ENCODE measurements at places on chromosomes 7 and 10.

DNA sequence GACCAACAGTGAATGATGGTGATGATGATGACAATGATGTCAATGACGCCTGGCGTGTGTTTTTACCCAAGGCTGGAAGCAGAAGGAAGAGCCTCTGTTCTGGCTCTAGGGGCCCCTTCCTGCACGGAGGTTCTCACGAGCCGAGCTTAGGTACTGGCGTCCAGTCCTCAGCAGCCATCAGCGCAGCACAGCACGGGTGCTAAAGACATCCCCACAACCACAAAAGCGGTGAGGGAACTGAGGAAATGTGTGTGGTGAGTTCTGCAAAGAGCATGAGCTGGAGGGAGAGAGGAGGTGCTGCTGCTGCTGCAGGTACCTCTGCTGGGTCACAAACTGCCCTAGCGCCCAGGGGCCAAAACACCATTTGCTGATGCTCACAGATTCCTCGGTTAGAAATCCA is 81.6 kb downstream of the SFMBT2 start:
- no peak for DNase-seq

DNA sequence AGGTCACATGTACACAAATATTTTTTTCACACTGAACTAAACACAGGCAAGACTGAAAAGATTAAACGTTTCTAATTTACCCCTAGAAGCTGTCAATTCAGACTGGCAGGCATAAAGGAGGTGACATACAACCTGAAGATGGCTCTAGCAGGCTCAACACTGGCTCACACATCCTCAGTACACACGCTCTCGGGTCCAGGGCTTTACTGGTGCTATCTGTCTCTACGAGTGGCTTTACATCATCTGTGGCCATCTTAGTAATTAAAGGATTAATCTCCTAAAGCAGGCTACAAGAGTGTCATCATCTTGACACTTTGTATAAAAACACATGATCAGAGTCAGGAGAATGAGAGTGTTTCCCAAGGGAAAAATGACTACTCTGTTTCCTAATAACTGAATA is 57.3 kb downstream of the COPG2 start:
- DNase-seq = no peak

DNA sequence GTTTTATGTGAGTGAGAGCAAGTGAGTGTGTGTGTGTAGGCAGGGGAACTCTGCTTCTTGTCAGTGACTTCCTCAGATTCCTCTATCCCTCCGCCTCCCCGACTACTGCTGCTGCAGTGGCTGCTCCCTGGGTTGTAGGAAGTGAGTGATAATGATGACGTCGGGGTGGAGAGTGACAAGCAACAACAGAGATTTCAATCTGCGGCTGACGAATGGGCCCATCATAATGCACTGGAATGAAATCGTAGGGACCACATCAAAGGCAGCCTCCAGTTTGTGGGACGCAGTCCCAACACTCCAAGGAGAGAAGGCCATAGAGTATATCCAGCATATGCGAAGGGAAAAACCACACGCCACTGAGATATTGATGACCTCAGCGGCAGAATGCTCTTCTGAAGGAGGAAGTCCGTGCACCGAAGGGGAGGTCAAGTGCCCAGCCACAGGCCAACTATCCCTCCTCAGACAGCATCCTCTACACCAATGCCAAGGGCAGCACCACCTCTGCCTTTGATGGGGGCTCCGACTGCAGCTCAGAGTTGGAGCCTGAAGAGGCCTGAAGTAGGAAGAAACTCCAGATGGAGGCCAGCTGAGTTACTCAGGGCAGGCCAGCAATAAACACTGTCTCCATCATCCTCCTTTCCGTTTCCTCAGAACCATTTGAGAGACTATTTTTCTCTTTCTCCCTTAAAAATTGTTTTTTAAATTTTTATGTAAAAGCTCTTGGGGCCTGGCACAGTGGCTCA is 11.3 kb upstream of the STMP1 start:
- no peak for DNase-seq

DNA sequence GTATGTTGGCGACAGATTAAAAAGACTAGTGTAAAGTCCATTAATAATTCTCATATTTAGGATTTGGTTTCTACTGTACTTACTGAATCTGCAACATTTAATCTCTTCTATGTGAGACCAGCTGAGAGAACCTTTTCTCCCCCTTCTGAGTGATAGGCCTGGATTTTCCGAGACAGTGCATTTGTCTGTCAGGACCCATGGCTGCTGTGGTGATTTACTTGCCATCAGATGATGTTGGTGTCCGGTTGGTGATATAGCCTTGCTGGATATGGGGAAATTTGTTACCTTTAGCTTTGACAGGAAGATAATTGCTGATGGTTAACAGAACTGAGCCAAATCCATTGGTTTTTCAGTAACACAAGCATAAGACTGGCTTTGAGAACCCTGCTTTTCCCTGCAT is 517.2 kb downstream of the LRMDA start:
- no peak for DNase-seq

DNA sequence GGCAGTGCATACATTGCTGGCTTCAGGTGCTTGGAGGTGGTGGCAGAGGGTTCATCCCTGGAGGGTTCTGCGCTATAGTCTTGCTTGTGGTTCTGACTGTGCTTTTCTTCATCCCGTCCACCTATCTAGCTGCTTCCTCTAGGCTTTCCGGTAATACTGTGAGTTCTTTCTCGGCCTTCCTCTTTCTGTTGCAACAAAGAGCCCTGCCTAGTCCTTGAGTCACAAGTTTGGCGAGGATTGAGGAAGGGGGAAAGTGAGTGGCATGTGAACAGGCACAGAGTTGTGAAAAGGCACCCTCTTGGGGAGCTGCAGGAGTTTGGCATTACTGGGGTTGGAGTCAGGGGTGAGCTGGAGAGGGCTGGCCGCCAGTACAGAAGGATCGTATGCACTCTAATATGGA is 123.0 kb downstream of the SH2D4B start:
- DNase-seq = no peak

GRCh38 chr10:111926286-111926685 is 257.3 kb downstream of the GPAM start:
- no peak for DNase-seq

- no peak for DNase-seq
These were observed 81.7 kb downstream of the NKX6-2 start for GRCh38 chr10:132704008-132704814.

DNA sequence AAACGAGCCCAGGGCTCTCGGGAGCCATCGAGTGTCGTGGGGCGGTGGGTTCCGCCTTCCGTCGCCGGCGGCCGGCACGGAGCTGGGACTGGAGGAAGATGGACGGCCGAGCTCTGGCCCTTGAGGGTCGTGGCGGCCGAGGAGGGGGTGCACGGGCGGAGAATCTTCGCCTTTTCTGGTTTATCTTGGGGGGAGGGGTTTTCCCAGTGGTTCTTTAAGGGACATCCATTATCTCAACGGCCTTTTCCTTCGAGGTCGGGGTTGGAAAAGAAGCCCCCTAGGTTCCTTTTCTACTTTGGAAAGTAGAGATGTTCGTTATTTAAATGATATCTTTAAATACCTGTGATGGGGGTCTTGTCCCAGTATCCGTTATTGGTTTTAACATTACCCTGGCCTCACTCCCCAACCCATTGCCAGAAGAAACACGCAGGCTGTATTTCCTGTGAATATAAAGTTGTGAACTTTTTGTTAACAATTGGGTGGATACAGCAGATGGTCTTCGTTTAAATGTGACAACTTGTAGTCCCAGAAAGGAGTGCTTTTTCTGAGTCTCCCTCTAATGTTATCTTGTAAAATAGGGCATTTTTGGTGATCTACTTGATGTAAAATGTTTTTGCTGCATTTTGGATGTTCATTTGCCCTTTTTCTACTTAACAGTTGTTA is 765 bp downstream of the CCAR1 start:
- no peak for DNase-seq

DNA sequence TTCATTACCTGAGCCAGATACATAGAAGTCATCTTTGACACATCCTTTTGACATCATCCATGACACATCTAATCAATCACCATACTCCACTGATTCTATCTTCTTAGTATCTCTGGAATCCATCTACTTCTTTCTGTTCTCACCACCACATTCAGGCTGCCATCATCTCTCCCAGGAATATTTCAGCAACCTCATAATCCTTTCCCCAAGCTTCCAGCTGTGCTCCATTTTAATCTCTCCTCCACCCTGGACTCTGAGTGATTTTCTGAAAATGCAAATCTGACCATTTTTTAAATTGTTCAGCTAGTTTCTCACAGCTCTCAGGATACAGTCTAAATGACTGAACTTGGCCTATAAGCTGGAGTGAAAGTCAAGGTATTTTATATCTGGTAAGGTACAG is 2.5 kb upstream of the BTRC start:
- no peak for DNase-seq

DNA sequence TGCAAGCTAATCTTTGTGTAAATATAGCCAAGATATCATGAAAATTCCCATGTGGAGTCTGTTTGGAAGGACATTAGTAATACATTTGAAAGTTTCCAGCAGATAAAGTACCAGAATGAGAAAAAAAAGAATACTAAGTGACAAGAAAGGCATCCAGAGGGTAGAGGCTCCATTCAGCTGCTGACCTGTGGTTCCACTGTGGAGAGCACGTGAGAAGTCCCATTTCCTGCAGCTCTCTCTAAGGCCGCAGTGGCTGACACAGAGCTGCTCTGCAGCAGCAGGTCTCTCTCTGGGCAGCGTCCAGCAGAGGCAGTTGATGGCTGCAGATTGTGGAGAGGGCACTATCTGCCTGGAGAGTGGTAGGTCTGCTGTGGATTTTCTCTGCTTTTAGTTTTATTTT is 100.1 kb upstream of the TMEM72 start:
- DNase-seq = no peak

- DNase-seq = no peak
These were observed 674.8 kb downstream of the KCNMA1 start for GRCh38 chr10:76962851-76963250.

- DNase-seq = no peak
These were observed 8.2 kb upstream of the CXCL12 start for GRCh38 chr10:44393051-44393630.

DNA sequence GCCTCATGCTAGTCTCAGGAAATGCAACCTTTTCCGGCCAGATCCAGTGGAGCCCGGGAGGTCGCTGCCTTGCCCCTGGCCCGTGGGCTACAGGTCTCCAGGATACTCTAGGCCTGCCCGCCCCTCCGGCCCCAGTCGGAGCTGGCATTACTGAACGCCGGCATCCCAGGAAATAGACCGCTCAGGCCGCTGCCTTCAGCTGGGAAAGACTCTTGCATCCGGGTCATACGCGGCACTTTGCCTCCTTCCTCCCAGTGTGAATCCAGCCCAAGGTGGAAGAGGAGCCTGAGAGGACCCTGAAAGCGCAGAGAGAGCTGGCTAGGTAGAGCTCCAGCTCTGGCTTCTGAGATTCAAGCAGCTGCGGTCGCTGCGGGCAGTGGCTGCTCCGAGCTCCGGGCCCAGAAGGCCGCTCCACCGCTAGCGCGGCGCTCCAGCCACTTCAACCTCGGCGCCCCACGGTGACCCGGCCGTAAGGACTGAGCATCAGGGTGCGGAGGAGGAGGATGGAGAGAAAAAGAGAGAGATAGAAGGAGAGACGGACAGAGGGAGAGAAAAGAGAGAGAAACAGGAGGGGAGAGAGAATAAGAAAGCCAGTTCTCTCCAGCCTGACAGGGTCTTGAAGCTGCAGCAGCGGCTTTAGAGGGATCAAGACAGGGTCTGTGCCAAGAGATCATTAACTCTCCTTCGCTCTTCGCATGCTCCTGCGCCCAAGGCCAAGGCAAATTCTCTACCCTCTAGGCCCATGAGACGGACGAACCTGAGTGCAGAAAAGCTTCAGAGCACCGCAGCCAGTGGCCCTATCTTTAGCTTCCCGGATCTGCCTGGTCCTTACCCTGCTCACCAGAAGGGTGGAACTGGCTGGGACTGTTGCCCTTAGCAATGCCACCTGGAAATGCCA is 1.8 kb upstream of the HOXA10 start:
- DNase-seq = no peak

DNA sequence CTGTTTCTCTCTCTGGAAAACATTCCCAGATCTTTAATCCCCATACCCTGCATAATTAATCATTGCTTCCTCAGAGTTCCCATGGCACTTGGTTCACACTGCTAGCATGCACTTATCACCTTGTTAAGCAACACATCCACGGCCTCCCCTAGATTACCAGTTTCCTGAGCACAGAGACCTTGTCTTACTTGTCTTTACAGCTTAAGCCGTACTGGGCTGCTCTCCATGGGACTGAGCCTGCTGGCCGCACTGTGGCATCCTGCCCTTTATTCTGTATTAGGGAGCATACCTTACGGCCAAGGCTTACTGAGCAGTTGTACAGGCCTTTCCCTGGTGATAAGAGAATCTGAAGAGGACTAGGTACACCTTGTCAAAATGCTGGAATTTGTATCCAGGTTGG is 190.2 kb downstream of the REEP3 start:
- no peak for DNase-seq

- no peak for DNase-seq
These were observed 172.0 kb upstream of the TNRC18 start for GRCh38 chr7:5595545-5596045.

GRCh38 chr7:26156451-26157420 is 4.7 kb downstream of the NFE2L3 start:
- DNase-seq = peak; percentile 56

- DNase-seq = no peak
These were observed 591.1 kb downstream of the SDK1 start for GRCh38 chr7:3892157-3892556.

DNA sequence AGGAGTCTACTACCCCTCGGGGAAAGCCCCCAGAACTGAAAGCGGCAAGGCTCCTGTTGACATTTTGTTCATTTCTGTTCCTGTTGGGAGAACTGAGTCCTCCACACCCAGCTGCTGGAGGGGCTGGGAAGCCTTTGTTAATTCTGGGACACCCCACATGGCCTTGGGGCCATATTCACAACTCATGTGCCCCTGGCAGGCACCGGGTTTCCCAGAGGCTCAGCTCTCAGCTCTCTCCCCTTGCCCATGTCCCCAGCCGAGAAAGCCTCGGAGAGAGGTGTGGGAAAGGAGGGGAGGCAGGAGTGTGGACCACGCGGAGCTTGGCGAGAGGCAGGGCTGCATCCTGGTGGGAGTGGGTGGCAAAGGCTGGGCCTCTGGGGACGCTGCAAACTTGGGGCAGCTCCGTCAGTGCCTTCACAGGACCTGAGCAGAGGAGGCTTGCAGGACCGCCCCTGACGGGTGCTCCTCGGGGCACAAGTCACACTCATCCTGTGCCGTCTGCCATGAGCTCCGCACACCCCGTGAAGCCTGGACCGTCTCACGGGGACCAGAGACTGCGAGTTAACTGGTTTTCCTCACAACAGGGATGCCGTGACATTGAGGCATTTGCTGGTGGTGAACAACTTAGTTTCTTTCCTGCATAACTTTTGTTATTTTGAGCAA is 140.9 kb downstream of the DNAJB6 start:
- peak; percentile 37 for DNase-seq

DNA sequence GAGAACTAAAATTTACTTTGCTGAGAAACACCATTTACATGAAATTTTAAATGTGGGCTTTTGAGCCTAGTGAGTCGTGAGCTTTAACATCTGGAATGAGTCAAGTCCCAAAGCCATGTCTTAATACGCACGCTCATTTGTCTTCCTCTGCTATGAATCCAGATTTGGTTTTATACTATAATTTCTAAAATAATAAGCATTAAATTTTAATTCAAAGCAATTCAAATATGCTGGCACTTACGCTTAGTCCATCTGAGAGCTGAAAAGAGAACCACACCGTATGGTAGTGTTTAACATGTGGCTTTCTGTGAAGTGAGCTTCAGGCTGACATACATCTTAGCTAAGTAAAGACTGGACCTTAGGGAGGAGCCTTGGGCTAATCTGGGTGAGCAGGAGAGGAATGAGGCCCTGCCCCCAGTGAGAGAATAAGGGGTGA is 52.2 kb downstream of the CUBN start:
- no peak for DNase-seq
